ENCODE measurements at places on chromosomes 5 and 9.

DNA sequence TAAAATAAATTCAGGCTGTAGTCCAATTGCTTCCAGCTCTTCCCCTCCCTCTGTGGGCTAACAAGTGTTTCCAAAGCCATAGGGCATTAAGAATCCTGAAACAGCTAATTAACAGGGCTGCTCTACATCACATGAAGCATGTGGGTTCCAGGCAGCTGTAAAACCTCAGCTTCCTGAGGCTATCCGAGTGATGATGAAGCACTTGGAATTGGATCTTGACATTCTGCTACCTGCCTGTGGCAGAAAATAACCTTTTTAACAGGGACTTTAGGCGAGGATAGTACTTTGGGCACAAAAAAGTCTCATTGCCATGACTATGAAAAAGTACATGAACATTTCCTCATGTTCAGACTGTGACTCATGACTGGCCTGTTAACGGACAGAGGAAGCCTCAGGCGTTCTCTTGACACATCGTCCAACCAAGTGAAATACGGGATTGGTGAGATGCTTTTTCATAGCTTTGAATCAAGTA is 107.2 kb downstream of the PDE4D start:
- no peak for DNase-seq

GRCh38 chr5:129591508-129592160 is 131.5 kb downstream of the ADAMTS19 start:
- no peak for DNase-seq

- DNase-seq = peak; percentile 88
Measured at GRCh38 chr5:180209137-180209581, at the start of gene RASGEF1C. Gene RASGEF1C, minus strand, starts transcription at chr5:180209211. Its CDS starts 71,159 bp downstream, at chr5:180138052.

GRCh38 chr9:116450378-116451139 is 236.5 kb upstream of the TRIM32 start:
- no peak for DNase-seq

DNA sequence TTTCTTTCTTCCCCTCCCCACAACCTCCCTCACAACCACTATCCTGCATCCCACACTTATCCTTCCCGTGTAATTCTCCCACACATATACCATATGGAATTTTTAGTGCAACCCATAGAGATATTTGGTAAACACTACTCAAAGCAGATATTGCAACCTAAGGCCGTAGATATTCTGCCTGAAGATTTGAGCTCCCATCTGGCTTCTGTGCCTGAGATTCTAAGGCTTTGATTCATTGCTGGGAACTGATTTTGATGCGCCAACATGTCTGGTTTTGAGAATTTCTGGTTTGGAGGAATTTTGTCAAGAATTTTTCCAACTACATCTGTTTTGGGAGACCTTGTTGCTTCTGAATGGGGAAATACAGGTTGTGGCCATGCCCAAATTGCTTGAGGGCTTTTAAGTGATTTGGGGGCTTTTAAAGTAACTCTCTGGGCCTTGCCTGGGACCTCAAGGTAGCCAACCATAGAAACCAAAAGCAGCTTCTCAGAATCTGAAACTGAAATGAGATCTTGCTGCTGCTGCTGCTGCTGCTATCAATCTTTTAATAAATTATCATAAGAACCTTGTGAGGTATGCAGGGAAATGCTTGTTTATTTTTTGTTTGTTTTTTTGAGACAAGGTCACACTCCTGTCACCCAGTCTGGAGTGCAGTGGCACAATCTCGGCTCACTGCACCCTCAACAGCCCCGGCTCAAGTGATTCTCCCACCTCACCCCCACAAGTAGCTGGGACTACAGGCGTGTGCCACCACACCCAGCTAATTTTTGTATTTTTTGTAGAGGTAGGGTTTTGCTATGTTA is 36.2 kb downstream of the PLAC8L1 start:
- no peak for DNase-seq

GRCh38 chr5:123358751-123359150 is 64.5 kb downstream of the CEP120 start:
- no peak for DNase-seq

- DNase-seq = no peak
Measured at GRCh38 chr5:94409440-94409839, 209.0 kb downstream of the KIAA0825 start.

DNA sequence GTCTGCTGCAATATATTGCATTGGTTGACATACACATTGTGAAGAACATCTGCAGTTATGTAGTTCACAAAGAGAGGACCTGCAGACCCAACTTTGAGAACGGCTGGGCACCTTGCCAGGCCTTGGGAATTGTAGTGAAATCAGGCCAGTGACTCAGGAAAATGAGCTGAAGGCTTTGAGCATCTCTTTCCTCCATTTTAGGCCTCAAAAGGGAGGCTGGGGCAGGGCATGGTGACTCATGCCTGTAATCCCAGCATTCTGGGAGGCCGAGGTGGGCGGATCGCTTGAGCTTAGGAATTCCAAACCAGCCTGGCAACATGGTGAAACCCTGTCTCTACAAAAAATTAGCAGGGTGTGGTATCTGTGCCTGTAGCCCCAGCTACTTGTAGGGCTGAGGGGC is 1.4 kb upstream of the IPPK start:
- DNase-seq = no peak

DNA sequence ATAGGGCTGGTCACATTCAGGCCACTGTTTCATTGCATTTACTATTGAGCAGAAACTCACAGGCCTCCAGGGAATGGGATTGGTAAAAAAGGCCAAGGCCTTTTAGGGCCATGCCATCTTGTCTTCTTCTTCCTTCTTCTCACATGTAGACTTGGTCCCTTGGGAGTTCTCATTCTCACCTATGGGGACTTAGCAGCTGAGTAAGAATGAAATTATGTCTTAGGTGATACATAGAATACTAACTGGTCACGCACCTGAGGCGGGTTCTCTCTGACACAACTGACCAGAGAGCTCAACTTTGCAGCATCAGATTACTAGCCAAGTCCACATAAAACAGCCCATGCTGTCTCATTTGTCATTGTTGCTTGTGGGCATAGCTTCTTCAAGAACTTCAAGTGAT is 641.8 kb downstream of the EFNA5 start:
- no peak for DNase-seq

- DNase-seq = no peak
Measured at GRCh38 chr5:96473155-96473554, 40.1 kb upstream of the PCSK1 start.

- DNase-seq = no peak
Measured at GRCh38 chr9:91340395-91340967, 21.2 kb downstream of the AUH start.

GRCh38 chr5:147898875-147899401 is 7.4 kb downstream of the C5orf46 start:
- DNase-seq = no peak

- DNase-seq = peak; percentile 87
Measured at GRCh38 chr9:135087489-135087792, at the start of gene OLFM1. Gene OLFM1, plus strand, starts transcription at chr9:135087668. Its CDS starts 322 bp downstream, at chr9:135087990.

- no peak for DNase-seq
Measured at GRCh38 chr9:80957801-80958200, 731.5 kb downstream of the TLE1 start.

DNA sequence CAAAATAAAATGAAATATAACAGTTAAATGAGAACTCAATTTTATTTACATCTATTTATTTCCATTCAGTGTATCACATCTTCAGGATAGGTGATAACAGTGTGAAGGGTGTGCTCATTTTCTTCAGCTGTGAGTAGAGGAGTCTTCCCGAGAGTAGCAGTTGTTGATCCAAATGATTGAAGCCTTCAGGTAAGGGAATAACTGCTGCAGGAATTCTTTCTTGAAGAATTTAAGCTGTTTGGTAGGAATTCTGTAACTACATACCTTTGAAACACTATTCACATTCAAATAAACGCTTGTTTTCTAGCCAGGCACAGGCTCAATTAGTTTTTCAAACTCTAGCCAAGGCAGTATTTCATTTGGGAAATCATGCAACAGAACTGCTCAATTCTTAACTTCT is 15.3 kb downstream of the SRP19 start:
- no peak for DNase-seq

- no peak for DNase-seq
Measured at GRCh38 chr5:163563880-163564279, 58.5 kb downstream of the MAT2B start.

- DNase-seq = no peak
Measured at GRCh38 chr9:38687389-38687842, 32.5 kb downstream of the FAM240B start.

DNA sequence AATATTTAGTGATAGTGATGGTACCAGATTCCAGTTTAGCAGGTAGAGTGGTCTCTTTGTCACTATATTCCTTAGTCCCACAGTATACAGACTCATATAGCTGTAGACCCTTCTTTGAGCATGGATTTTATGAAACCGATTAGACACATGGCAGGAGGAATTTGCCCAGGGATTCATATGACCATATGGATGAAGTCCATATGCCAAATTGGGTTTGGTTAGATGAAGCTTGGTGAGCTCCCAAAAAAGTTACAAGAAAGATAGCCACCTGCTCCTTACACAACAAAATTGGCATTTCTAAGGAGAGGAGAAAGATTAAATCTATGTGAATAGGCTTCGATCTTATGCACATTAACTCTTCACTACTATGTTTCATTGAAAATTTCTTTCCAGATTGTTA is 211.4 kb downstream of the CWC27 start:
- DNase-seq = no peak

- no peak for DNase-seq
Measured at GRCh38 chr9:19619221-19619620, 169.6 kb downstream of the SLC24A2 start.

DNA sequence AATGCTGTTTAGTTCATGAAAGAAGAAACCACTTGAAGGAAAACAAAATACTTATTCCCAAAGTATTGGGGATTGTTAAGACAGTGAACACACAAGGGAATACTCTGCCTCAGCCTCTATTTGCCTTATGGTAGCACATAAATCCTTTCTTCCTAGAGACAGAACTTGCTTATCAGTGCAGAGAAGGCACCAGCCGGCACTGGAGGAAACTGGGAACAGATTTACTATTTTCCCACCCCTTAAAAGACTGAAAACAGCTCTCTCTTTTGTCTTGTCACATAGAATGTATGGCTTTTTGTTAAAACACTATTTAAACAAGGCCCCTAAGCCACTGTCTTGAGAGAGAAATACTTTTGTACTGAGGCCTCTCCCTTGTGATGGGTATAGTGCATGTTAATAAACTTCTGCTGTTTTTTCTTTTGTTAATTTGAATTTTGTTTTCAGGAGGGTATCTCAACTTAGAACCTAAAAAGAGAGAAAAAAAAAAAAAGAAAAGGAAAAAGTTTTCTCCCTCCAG is 40.7 kb upstream of the EDIL3 start:
- no peak for DNase-seq

DNA sequence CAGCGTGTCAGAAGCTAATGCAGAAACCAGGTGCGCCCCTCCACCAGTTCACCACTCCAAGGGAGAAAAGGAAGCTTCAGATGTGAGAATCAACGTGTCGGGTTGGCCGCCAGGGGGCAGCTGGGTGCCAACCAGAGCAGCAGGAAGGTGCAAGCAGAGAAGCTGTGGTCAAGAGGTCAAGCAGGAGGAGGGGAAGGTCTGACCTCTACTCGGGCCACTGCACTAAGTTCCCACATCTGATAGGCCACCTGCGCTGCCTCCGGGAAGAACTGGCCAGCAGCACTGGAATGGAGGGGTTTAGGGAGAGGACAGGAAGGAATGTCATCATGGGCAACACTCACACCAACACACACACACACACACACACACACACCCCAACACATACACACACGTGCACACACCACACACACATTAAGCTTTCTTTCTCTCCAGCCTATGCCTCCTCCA is 31.4 kb downstream of the ANXA6 start:
- DNase-seq = peak; percentile 85

DNA sequence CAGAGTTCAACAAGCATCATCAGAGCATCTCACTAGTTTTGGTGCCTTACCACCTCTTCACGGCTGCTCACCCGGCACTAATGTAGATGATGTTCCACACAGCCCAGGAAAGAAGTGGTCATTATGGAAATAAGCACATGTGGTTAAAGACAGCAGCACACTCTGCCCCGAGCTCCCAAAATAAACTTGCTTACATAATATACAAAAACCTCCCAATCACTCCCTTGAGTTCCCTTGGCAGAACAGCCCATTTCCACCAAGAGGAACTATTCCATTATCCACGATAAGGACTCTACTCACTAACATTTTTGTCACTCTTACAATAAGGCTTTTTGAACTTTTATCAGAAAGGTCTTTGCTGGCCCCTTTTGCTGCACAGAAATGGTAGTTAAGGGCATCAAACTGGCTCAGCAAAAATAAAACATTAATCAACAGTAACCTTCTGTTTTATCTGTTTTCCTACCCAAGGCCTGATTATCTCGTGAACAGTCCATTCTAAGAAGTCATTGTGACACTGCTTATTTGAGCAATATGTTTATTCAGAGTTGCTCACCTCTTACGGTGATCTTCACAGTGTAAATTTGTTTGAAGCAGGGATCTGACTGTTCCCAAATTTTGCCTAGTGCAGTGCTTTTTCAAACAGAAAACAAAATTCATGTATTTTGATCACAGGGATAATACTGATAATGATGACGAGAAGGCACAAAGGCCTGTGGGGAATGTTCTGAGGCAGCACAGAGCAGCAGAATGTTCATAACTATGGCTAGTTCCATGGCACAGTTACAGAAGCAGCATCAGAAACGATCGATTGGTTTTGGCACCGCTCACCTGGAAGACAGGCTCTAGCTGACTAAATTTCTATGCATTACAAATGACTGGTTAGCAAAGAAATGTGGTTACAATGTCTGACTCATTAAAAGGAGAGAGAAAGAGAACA is 399.8 kb upstream of the PIK3R1 start:
- DNase-seq = no peak

GRCh38 chr5:22651355-22651754 is 201.8 kb downstream of the CDH12 start:
- DNase-seq = no peak

DNA sequence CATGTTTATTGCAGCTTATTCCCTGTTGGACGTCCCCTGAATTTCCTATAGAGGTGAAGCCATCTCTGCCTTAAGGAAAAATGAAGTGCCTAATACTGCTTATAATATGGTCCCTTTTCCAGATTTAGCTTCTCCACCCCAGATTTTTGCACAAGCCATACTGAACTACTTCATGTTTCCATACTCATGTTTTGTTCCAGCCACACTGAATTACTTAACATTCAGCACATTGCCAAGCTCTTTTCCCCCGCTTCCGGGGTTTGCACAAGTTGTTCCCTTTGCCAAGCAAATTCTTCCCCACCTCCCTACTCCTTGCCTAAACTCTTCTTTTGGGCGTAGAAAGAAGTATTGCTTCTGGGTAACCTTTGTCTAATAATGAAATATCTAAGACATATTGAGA is 1.7 kb upstream of the CNTRL start:
- no peak for DNase-seq

- no peak for DNase-seq
Measured at GRCh38 chr9:7782400-7783120, 17.0 kb downstream of the DMAC1 start.

GRCh38 chr9:114271556-114272510 is 51.1 kb upstream of the ORM1 start:
- DNase-seq = peak; percentile 35

DNA sequence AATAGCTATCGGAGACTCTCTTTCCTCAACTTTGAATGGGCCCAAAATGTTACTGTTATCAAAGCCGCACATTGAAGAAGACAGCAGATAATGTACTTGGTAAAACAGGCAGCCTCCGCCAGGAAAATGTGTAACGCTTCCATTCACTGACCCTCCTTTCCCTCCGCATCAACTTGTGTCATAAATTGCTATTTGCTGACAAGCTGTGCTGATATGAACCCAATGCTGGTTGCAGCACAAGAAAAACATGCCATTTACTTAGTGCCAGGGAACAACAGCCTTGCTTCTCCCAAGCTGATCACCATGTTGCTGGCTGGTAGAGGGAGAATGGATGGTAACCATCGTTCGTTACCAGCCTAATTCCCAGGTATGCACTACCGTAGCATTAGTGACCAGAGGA is 162.6 kb upstream of the PPP1R2B start:
- DNase-seq = no peak

Measured in nephron progenitor cell (in vitro differentiated cells).